ENCODE measurements at places on chromosomes 1 and 21.

GRCh38 chr21:34702341-34703170 is 33.8 kb downstream of the CLIC6 start:
- DNase-seq: no peak

- DNase-seq: no peak
Measured at GRCh38 chr1:230074762-230075161, 7.7 kb downstream of the GALNT2 start.

DNA sequence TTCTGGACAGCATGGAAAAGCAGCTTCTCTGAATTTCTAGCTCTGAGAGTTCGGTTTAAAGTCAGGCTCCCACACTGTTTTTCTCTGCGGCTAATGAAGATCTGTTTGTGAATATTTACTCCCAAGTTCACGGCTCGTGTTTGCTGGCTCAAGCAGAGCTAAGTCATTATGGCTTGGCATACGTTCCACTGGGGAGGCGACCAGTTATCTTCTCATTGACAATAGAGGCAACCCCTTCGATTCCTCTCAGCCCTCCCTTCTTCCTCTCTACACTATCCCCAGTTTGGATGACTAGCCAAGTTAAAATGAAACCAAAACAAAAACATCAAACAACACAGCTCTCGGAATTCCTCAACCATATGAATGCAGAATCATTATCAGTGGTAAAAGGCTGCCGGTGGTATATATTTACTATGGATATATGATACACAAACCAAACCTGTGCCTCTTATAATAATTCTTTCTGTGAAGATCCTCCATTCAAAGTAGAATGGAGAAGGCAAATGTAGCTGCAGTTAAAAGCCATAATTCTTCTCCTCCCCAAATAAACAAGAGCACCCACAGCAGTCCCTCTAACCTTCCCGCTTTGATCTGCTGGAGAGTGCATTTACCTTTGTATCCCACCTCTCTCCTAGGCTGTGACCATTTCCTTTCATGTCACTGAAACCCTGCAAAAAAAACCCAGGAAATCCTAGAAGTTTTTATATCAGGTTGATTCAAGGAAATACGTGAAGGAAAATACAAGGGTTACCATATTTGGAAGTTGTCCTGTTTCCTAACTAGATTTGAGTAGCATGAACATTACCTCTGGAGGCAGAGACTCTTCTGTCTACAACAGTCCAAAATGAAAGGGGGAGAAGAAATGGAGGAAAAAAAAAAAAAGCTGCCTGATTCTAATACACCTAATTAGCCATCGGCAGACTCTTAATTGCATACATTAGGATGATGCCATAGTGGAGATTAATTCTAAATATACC is 108.3 kb upstream of the USH2A start:
- DNase-seq: no peak

DNA sequence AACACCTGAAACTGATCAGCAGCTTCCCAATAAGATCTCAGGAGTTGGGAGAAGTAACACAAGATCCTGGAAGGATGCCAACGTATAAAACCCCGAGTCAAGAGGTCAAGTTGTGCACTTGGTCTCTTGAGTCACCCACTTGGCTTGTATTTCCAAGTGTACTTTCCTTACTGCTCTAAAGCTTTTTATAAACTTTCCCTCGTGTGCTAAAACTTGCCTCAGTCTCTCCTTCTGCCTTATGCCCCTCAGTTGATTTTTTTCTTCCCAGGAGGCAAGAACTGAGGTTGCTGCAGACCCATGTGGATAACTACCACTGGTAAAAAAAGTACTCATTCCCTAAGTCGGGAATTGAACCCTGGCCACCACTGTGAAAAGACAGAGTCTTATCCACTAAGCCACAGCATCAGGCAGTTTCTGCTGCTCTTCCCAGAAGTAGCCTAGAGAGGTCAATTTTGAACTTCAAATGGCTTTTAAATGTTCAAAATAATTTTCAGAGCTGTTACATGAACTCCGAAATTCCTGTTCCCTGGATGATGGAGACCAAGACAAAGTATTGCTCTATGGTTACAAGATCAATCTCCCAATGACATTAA is 28.9 kb downstream of the ITLN2 start:
- no peak for DNase-seq

DNA sequence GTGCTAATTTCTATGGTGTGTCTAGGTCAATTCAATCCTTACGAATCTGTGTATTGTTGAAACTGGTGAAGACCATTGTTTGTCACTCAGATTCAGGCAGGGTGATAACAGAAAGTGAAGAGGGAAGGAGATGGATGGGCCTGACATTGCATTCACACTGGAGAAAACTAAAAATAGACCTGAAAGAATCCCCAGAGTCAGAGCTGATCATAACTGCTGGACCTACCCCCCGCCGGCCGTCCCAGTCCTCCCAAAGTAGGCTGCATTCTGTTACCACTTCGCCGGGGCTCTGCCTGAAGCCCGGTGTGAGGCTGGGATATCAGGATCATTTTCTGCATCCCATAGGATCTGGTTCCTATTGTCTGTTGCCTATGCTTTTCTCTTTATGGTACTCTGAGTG is 121.1 kb downstream of the NUF2 start:
- no peak for DNase-seq

DNA sequence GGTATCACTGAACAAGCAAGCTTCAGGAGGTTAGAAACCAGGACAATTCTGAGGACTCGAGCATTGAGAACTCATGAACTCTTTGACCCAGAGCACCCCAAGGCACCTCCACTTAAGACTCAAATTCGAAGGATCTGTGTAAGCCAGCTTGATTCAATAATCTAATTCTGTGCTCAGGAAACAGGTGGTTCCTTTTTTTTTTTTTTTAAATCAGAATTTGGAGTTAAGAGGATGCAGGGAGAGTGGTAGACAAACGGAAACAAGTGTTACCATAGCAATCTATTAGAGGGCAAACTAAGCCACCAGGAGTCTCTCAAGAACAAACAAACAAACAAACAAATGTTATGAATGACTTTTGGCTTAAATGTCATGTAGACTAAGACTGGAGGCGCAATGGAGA is 53.8 kb upstream of the DPH5 start:
- DNase-seq: no peak

DNA sequence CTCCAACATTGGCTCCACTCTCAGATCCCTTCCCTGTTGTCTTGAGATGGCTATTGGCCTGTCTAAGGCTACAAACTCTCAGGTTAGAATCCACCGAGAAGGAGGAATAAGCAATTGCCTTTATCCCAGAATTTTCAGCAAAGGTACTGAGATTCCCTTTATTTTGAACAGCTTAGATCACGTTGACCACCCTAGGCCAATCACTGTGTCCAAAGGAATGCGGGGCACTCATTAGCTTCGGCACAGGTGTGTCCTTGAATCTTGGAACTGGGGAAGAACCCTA is 6.9 kb downstream of the S100A11 start:
- no peak for DNase-seq

DNA sequence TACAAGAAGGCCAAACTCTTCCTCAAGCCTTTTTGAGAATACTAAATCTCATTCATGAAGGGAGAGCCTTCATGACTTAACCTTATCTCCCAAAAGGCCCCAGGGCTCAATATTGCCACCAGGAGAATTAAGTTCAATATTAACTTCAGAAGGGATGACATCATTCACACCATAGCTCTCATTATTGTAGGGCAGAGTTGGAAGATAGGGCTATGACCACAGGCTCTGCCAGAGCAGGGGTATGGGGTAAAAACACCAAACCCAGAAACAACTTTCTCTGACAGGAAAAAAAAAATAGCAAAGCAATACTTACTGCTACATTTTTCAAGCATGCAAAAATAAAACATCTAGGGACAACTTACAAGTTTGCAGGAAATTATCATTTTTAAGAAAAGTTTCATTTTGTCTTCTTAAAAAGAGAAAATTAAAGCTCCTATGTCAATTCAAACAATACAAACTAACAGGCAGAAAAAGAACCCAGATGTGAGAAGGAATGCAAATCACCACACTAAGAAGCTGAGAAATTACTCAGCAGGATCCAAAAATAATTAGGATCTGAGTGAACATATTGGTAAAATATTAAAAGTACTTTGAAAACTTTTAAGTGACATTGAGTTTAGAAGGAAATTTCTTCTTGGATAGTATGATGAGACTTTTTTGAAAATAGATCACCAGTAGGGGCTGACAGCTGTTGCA is 1156.5 kb downstream of the NCAM2 start:
- DNase-seq: no peak
